ENCODE measurements at places on chromosomes 11 and 22.

- no peak for DNase-seq
Measured at GRCh38 chr11:31764766-31765165, 46.4 kb downstream of the PAX6 start.

DNA sequence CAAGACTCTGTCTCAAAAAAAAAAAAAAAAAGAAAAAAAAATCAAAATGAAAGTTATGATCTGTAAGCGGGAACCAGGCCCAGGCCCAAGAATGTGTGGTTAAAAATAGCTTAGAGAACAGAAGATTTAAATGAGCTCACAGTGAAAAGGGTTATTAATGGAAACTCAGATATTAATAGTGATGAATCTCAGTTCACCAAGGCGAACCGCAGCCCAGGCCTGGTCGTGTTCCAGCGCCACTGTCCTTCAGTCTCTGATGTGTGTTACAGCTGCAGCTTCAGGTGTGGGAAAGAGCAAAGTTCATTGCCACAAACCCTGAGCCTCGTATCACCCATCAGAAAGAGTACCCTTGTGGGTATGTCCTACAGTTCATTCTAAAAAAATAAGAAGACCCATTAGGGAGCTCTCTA lies 107.1 kb downstream of the GAB2 start:
- DNase-seq = no peak

DNA sequence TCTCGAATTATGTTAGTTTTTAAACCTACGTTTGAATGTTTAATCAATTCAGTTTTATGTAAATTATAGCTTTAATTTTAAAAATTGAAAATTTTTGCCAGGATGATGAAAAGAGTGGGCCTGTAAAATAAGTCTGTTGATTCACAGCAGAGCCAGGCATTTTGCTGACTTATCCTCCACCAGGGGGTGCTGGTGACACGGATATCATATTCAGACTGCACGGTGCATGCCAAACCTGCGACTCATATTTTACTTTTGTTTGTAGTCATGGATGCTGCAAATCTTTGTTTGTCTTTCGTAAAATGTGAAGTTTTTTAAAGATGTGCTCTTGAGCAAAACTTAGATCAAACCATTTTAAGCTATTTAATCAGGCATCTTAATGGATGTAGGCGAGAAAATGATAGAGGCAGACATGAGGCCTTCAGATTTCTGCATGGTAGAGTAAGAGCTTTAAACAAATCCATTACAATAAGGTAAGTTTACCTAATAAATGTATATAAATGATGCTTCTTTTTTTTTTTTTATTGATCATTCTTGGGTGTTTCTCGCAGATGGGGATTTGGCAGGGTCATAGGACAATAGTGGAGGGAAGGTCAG lies 3.6 kb upstream of the OR8B3 start:
- DNase-seq = no peak

- DNase-seq = no peak
Measured at GRCh38 chr11:33753304-33753967, 17.2 kb upstream of the CD59 start.

- DNase-seq = no peak
Measured at GRCh38 chr11:35579557-35580396, 38.5 kb upstream of the FJX1 start.

DNA sequence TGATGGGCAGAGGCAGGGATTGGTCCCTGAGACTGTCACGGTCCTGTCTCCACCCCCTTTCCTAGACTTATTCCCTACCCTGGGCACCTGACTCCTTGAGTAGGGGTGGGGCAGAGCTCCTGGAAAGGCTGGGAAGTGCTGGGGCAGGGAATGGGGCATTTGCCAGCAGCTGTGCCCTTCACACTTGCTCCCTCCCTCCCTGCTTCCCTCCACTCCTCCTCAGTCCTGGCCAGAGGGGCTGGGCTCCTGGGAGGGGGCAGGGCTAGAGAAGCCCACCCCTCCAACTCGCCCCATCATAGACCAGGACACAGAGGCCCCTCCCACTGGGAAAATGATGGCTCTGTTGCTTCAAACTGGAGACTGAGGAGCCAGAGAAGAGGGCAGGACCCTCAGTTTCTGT lies 11.6 kb downstream of the SCN2B start:
- DNase-seq = no peak

Data from activated effector memory CD4-positive, alpha-beta T cell treated with Interleukin-2 at 50 U/mL for 16 hours (primary cell).